Heart left ventricle (tissue), 16 donors: ENCODE measurements at places on chromosomes 5 and 9. TPM values are rescaled to one million over a fixed set of nuclear protein-coding genes. Genes with fewer than 3 reads are reported as not detected.

- no peaks in the 10 kb centered on the region for H3K27me3 ChIP-seq
- H3K4me3 ChIP-seq: no peak overlapping the region
- no peaks in the 10 kb centered on the region for H3K36me3 ChIP-seq
- peaks cover 16% of the 10 kb centered on the region for H3K4me1 ChIP-seq
- H3K27ac ChIP-seq: peak overlapping the region; percentile 20
Measured at GRCh38 chr9:112012026-112012902, 115.7 kb downstream of the UGCG start.

DNA sequence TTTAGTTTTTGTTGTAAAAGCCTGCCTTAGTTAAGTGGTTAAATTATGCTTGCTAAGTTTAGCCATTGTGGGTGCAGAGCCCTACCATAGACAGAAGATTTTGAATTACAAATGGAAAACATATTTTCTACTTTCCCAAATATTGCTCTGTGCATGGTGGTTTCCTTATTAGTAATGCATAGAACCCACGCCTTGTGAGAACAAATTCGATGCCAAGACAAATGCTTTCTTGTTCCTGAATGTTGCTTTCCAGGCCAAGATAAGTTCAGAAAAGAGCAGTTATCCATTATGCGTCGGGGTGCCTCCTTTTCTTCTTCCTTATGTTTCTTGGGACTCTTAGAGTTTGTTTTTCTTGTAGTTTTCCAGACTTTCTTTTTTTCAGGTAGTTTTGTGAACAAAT, 31.0 kb upstream of the GARNL3 start:
- no peak for DNase-seq
- no peaks in the 10 kb centered on the region for H3K4me1 ChIP-seq
- H3K27me3 ChIP-seq: no peaks in the 10 kb centered on the region

GRCh38 chr5:7808998-7809397, 41.9 kb downstream of the CFAP90 start:
- H3K27me3 ChIP-seq: peaks cover 3% of the 10 kb centered on the region
- H3K4me1 ChIP-seq: no peaks in the 10 kb centered on the region
- no peak for DNase-seq
- no peak overlapping the region for H3K27ac ChIP-seq
- H3K4me3 ChIP-seq: no peak overlapping the region

DNA sequence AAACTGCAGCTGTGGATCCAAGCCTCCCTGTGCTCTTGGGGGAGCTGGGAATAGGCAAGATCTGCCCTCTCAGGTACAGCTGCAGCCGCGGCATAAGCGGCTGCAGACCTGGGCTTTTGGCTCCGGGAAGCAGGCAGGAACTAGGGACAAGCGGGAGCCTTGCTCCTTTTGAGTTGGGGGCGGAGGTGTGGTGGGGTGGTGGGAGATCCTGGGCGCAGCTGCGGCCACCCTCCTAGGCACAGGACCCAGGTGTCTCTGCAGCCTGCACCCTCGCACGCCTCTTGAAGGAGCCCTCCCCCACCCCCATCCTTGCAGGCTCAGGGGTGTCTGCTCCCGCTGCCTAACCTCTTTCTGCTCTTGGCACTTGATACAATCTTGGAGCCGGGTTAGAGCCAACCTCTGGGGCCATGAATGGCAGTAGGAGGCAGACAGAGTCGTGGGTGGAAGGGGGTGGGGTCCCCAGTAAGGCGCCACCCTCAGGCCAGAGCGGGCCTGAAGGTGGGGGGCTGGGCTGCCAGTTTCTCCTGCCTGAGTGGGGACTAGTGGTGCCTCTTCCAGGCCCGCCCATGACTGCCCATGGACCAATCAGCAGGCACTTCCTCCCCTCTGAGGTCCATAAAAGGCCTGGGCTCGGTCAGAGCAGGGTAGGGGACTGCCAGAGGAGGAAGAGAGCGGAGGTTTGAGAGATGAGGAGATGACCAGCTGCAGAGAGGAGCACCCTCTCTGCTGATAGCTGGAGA, 267.6 kb upstream of the TNC start:
- H3K36me3 ChIP-seq: no peaks in the 10 kb centered on the region
- no peak overlapping the region for H3K27ac ChIP-seq
- no peak overlapping the region for H3K4me3 ChIP-seq
- H3K27me3 ChIP-seq: no peaks in the 10 kb centered on the region
- DNase-seq: no peak
- no peaks in the 10 kb centered on the region for H3K4me1 ChIP-seq

- H3K4me1 ChIP-seq: peaks cover 5% of the 10 kb centered on the region
- no peaks in the 10 kb centered on the region for H3K27me3 ChIP-seq
- DNase-seq: no peak
- no peak overlapping the region for H3K4me3 ChIP-seq
Measured at GRCh38 chr5:128470663-128471062, 67.4 kb downstream of the FBN2 start.

GRCh38 chr5:25448190-25448621, 803.4 kb upstream of the CDH10 start:
- H3K4me1 ChIP-seq: no peaks in the 10 kb centered on the region
- no peak for DNase-seq
- H3K36me3 ChIP-seq: no peaks in the 10 kb centered on the region
- H3K27me3 ChIP-seq: no peaks in the 10 kb centered on the region

GRCh38 chr9:115207003-115207836, 89.3 kb upstream of the TNC start:
- no peak overlapping the region for H3K4me3 ChIP-seq
- peaks cover 3% of the 10 kb centered on the region for H3K27me3 ChIP-seq
- no peak for DNase-seq
- H3K36me3 ChIP-seq: no peaks in the 10 kb centered on the region
- H3K27ac ChIP-seq: no peak overlapping the region
- H3K4me1 ChIP-seq: no peaks in the 10 kb centered on the region

GRCh38 chr5:72597456-72597948, 90.3 kb upstream of the ZNF366 start:
- no peaks in the 10 kb centered on the region for H3K36me3 ChIP-seq
- no peaks in the 10 kb centered on the region for H3K27me3 ChIP-seq
- H3K27ac ChIP-seq: peak overlapping the region; percentile 85
- DNase-seq: no peak

DNA sequence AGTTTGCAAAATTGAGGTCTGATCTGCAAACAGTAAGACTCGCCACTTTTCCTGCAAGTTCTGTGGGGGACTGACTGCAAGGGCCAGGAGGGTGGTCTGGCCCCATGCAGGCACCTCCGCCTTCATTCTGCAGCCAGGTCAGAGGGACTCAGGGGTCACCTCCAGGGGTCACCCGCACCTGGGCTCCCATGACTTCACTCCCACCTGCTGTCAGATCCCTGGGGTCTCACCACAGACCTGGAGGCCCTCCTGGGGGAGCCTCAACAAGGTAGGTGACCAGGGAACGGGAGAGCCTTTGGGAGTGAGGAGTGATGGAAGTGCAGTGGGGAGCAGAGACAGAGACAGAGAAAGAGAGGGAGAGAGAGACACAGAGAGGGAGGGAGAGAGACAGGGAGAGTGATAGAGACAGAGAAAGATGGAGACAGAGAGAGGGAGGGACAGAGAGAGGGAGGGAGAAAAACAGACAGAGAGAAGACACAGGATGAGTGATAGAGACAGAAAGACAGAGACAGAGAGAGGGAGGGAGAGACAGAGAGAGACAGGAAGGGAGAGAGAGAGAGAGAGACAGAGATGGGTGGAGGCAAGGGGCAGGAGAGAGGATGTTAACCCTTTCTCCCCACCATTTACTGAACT, 41.5 kb upstream of the SLC6A19 start:
- no peak overlapping the region for H3K27ac ChIP-seq
- DNase-seq: no peak
- no peak overlapping the region for H3K4me3 ChIP-seq
- H3K27me3 ChIP-seq: peaks cover 21% of the 10 kb centered on the region
- H3K36me3 ChIP-seq: no peaks in the 10 kb centered on the region
- peaks cover 6% of the 10 kb centered on the region for H3K4me1 ChIP-seq

The DNAJC18 gene
- 17.8 TPM for total RNA-seq

DNA sequence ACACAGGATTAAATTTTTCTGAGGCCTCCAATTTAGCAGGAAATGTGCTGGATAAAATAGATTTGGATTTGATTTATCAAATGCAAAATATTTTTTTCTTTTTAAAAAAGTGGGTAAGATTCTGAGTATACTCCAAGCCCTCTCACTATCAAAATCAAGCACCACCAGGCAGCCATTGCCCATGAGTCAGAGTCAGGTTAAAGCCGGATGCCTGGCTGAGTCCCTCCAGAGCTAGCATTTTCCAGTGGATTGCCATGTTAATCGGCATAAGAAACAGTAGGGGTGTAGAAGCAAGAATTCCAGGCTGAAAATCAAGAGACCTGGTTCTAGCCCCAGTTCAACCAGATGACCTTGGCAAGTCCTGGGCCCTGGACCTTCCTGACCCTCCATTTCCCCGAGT, 85.3 kb downstream of the FAM114A2 start:
- no peaks in the 10 kb centered on the region for H3K36me3 ChIP-seq
- no peak overlapping the region for H3K27ac ChIP-seq
- no peaks in the 10 kb centered on the region for H3K4me1 ChIP-seq
- no peak overlapping the region for H3K4me3 ChIP-seq
- DNase-seq: no peak
- no peaks in the 10 kb centered on the region for H3K27me3 ChIP-seq

- peak overlapping the region; percentile 44 for H3K27ac ChIP-seq
- DNase-seq: no peak
- H3K4me1 ChIP-seq: no peaks in the 10 kb centered on the region
- no peak overlapping the region for H3K4me3 ChIP-seq
- no peaks in the 10 kb centered on the region for H3K36me3 ChIP-seq
Measured at GRCh38 chr5:124480022-124480421, 266.4 kb downstream of the ZNF608 start.

- H3K27me3 ChIP-seq: no peaks in the 10 kb centered on the region
- H3K4me1 ChIP-seq: no peaks in the 10 kb centered on the region
- peak overlapping the region; percentile 41 for H3K4me3 ChIP-seq
- H3K27ac ChIP-seq: no peak overlapping the region
- DNase-seq: no peak
Measured at GRCh38 chr5:92641031-92641962, 939.7 kb downstream of the NR2F1-AS1 start.

- peaks cover 9% of the 10 kb centered on the region for H3K36me3 ChIP-seq
- H3K4me3 ChIP-seq: no peak overlapping the region
- peaks cover 27% of the 10 kb centered on the region for H3K4me1 ChIP-seq
Measured at GRCh38 chr5:149320791-149321330, 24.4 kb upstream of the GRPEL2 start.

The NUP214 gene
- total RNA-seq: 29.8 TPM

DNA sequence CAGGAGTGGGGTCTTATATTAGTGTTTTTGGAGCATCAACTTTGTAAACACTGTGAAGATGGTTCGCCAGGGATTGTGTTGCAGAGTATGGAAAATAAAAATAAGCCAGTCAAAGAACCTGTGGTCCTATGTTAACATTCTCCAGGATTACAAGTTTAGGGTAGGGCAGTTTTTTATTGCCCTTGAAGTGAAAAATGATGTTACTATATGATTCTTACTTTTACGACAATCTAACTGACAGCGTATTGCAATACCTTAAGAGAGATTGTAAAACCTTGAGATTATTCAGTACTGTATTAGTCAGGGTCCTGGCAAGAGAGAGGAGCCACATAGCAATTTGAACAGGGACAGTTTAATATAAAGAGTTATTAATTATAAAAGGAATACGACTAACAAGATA, 144.7 kb upstream of the ZNF608 start:
- no peak overlapping the region for H3K4me3 ChIP-seq
- H3K27ac ChIP-seq: no peak overlapping the region
- H3K36me3 ChIP-seq: no peaks in the 10 kb centered on the region
- H3K4me1 ChIP-seq: peaks cover 7% of the 10 kb centered on the region
- no peaks in the 10 kb centered on the region for H3K27me3 ChIP-seq

DNA sequence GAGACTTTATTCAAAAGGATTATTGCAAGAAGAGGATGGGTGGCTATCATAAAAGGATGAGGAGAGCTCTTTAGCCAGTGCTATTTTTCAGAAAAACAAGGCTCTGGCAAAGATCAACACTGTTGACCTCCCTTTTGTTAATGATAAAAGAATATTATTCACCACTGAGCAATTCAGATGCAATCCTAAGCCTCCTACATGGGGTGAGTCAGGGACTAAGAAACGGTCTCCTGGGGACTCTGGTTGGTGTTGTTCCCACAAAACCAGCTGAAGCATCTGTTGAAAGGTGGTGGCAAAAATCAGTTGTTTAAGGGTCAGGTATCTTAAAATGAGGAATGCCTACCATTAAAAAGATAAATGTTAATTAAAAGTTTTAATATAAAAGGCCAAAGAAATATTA, 7.7 kb upstream of the GCNT1 start:
- no peak overlapping the region for H3K27ac ChIP-seq
- DNase-seq: no peak
- no peak overlapping the region for H3K4me3 ChIP-seq
- peaks cover 3% of the 10 kb centered on the region for H3K4me1 ChIP-seq
- H3K27me3 ChIP-seq: no peaks in the 10 kb centered on the region

DNA sequence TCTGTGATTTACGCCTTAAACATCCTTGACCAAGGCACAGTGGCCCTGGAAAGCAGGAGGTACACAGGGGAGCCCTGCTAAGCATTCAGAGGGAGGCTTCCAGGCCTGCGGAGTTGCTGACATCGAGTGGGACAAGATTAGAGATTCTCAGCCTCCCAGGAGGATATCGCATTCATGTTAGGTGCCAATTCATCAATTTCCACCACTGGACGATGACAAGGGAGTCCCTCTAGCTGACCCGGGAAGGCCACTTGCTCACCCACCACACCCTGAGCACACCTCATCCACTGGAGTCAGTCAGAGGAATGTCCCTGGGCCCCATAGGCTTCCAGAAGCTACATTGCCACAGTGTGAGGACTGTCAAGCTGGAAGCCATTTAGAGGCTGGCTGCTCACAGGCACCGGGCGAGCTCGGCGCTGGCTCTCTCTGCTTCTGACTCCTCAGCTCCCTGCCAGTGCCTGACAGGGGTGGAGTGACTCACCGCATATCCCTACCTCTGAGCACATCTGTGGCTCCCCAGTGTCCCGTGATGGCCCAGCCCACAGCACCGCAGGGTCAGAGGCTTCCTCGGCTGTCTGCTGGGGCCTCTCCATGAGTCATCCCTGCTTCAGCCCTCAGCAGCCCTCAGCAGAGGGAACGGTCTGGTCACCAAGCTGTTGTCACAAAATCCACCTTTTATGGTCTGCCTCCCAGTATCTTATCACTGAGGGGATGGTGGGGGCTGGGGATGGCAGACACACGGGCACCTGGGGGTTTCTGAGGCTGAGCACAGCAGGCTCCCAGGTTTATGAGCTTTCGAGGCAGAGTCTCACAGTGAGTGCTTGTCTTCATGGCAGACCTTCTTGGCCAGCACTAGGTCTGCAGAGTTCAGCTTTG, 117.5 kb downstream of the ZNF608 start:
- peak; percentile 52 for DNase-seq
- H3K27me3 ChIP-seq: no peaks in the 10 kb centered on the region
- no peak overlapping the region for H3K4me3 ChIP-seq
- no peaks in the 10 kb centered on the region for H3K36me3 ChIP-seq
- H3K27ac ChIP-seq: no peak overlapping the region
- no peaks in the 10 kb centered on the region for H3K4me1 ChIP-seq

The ZER1 gene
- 163 TPM for total RNA-seq

- no peaks in the 10 kb centered on the region for H3K27me3 ChIP-seq
- H3K27ac ChIP-seq: peak overlapping the region; percentile 39
- H3K36me3 ChIP-seq: no peaks in the 10 kb centered on the region
Measured at GRCh38 chr5:142507531-142508372, 178.1 kb downstream of the FGF1 start.

GRCh38 chr5:89351975-89352374, 469.0 kb upstream of the MEF2C start:
- no peak overlapping the region for H3K4me3 ChIP-seq
- no peaks in the 10 kb centered on the region for H3K27me3 ChIP-seq
- H3K27ac ChIP-seq: no peak overlapping the region
- no peak for DNase-seq
- H3K4me1 ChIP-seq: no peaks in the 10 kb centered on the region
